Astrocyte (in vitro differentiated cells and primary cell): ENCODE measurements at places on chromosomes 1 and 21. TPM values are rescaled to one million over a fixed set of nuclear protein-coding genes. Genes with fewer than 3 reads are reported as not detected.

- no peak for DNase-seq
Observed at GRCh38 chr1:223860051-223860622, 14.4 kb upstream of the TP53BP2 start.

DNA sequence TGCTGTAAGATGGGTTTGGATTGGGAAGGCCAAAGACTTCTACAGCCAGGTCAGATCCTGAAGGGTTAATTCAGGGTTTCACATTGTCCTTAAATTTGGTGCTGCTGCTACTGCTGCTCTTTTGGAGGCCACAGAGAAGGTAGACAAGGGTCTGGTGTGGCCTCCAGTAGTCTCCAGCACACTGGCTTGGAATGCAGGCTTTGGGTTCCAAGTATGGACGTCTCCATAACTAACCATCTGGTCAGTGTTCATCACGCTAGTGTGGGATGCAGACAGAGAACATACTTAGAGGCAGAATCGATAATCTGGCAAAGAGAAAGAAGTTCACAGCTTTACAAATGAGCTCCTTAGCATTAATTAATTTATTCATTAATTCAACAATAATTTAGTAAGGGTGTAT, 154.1 kb downstream of the ZBTB18 start:
- peak; percentile 28 for DNase-seq

GRCh38 chr1:5475572-5475971, 516.7 kb downstream of the NPHP4 start:
- DNase-seq = no peak

The MROH9 gene
- not detected in 2 replicates for total RNA-seq

- no peak for DNase-seq
Observed at GRCh38 chr1:193157360-193157759, 29.1 kb downstream of the B3GALT2 start.

- no peak for DNase-seq
Observed at GRCh38 chr1:22953057-22953739, 19.5 kb downstream of the LACTBL1 start.

- no peak for DNase-seq
Observed at GRCh38 chr21:45012662-45013259, 61.6 kb upstream of the ADARB1 start.

- DNase-seq = no peak
Observed at GRCh38 chr1:70934194-70934961, 113.2 kb downstream of the PTGER3 start.

DNA sequence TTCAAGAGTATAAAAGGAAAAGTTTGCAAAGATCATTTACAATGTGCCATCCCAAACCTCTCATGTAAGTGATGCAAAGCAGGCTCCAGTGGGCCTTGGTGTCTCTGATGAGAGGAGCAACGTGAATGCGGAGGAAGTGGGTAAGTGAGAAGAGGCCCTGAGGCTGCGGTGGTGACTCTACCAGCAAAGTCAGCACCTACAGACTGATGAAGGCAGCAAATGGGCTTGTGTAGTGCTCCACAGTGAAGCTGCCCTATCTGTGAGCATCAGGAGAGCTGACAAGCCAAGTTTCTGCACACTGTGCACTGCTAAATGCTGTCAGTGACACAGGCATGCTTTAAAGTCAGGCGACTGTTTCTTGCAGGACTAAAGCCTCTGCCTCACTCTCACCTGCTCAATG, 15.6 kb upstream of the RAP1A start:
- no peak for DNase-seq

DNA sequence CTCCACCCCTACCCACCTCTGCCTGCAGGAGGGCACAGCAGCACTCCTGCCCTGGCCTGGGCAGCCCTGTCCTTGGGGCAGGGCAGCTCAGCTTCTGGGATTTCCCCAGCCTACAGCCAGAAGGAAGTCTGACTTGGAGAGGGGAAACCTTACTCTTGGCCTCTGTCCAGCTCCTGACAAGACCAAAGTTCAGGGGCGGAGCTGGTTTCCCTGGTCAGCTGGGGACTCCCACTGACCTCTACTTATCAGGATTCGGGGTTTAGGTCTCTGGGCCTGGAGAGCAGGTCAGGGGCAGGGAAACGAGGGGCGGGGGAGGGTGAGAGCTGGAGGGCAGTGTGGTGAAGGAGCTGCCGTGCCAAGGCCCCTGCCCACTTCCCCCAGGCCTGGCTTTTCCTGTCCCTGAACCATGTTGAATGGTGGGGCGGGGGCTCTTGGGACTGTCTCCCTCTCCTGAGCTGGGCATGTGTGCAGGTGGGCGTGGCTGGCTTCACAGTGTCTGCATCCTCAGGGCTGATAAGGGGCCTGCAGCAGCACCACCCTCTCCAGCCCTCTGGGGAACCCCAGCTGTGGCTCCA, 16.8 kb upstream of the ETV3 start:
- DNase-seq = no peak

DNA sequence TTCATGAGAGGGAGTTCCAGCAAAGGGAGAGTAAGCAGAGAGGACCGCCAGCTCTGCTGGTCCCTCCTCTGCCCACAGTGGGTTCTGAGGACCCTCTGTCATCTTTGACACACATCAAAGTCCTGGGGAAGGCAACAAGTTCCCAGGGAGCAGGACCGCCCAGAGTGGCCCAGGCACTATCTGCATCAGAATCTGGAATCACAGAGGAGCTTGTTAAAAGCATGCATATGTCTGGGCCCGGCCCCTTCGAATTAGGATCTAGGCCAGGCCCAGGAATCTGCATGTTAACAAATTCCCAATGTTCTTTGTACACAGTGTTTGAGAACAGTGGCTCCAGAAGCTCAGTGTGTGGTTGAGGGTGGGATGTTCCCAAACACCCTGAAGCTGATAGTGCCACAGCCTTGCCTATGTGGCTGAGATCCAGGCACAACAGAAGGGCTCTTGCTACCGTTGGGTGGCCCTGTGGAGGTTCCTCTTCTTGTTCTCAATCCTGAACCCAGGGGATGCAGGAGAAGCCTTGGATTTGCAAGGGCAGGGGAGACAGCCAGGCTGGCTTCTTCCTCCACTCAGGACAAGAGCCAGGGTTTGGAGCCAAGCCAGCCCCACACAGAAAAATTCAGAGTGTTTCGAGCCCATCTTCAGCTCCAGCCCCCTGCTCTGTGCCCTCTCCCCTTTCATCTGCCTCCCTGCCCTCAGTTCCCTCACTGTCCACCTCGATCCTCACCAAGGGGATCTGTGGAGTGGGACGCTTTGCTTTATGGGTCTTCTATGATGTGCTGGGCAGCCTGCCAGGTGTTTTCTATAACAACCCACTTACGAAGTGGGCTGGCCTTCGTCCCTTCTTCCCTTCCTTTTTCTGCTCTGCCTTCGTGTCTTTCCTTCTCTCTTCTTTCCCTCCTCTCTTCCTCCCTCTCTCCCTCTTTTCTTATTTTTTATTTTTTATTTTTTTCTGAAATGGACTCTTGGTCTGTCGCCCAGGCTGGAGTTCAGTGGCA, 129.0 kb upstream of the TMPRSS2 start:
- no peak for DNase-seq

DNA sequence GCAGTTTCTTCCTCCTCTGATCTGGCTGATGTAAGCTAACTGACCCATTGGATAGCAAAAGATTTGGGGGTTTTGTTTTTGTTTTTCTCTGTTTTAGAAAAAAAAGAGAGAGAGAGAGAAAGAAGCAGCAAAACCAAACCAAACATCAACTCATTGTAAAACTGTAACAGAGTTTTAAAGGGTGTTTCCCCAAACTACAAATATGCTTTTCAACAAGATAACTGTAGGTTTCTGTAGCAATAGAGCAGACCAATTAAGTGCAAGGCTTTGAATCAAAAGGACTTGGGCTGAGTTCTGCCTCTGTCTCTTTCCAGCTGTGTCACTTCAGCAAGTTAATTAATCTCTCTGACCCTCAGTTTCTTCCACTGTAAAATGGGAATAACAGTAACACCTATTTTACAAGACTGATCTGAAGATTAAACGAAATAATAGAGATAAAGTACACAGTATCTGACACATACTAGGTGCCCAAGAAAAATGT, 44.5 kb downstream of the RRAGC start:
- DNase-seq = no peak

DNA sequence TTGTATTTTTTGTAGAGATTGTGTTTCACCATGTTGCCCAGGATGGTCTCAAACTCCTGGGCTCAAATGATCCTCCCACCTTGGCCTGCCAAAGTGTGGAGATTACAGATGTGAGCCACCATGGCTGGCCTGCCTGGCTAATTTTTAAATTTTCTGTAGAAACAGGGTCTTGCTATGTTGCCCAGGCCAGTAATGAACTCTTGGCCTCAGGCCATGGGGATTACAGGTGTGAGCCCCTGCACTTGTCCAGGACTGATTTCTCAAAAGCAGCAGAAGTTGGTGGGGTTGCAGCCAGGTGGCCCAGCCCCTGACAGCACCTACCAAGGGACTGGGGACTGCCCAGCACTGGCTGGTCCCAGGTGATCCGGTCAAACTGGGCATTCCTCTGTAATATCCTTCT, 44.1 kb upstream of the CXADR start:
- DNase-seq = no peak

The ITPKB gene
- 10.5 and 10.9 TPM in 2 replicates for total RNA-seq

The BMP8B gene
- 0.16 TPM in 1 of 2 replicates, not detected in the other for total RNA-seq

DNA sequence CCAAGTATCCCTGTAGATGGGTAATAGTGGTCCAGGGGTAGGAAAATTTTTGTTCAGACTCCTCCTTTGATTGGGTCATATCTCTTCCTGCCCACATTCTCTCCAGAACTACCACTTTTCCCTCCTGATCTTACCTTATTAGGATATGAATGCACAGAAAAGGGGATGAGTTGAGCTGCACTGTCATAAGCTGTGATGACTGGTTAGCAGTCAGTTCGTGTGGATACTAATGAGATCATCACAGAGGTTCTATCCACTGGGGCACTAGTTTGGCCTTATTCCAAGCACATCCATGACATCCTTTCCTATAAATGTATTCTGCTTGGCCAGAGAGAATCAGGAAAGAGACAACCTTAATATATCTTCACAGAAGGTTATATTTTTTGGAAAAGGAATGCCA, 22.1 kb upstream of the TBX15 start:
- no peak for DNase-seq

DNA sequence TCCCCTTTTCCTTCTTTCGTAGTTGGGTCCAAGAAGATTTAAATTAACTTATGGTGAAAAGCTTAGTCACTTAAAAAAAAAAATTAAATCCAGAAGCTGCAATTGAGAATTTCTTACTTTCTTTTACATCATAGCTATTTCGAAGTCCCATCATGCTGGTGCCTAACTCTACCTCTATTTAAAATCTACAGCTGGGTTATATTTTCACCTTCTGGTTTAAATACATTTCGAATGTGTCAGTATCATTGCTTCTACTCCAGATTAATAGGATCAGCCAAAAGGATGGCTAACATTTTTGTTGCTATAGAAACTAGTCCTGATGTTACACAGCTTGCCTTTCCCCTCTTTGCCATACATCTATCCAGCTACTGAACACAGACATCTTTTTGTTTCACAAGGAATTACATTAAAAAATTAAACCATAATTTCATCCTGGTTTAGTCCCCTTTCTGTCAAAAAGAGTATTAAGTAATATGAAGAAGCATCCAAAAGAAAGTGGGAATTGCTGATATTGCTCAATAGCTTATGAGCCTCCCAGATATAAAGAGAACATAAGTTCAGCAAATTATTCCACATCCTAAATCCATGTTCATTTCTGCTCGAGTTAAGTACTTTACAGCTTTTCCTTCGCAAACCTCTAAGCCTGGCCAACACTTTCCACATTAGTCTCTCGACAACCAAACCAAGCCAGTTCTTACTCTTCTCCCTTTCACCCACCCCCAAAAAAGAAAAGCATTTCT, 396.7 kb upstream of the DAB1 start:
- no peak for DNase-seq

DNA sequence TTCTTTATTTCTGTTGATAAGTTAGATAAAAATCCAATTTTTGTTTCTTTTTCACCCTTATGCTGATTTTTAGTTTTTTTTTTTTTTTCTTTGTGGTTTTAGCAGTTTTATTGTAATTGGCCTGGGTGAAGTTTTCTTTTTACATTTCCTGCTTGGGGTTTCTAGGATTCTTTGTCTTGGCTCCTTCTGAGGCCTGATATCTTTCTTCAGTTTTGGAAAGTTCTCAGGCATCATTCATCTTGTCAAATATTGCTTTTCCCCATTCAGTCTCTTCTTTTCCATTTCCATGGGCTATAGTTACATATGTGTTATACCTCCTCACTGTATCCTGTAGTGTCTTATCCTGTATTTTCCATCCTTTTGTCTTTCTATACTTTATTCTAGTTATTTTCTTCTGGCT, 28.5 kb downstream of the ST6GALNAC3 start:
- DNase-seq = peak; percentile 42

- no peak for DNase-seq
Observed at GRCh38 chr1:238628110-238628509, 737.4 kb upstream of the ZP4 start.

GRCh38 chr1:183910845-183911244, 105.9 kb downstream of the RGL1 start:
- no peak for DNase-seq

DNA sequence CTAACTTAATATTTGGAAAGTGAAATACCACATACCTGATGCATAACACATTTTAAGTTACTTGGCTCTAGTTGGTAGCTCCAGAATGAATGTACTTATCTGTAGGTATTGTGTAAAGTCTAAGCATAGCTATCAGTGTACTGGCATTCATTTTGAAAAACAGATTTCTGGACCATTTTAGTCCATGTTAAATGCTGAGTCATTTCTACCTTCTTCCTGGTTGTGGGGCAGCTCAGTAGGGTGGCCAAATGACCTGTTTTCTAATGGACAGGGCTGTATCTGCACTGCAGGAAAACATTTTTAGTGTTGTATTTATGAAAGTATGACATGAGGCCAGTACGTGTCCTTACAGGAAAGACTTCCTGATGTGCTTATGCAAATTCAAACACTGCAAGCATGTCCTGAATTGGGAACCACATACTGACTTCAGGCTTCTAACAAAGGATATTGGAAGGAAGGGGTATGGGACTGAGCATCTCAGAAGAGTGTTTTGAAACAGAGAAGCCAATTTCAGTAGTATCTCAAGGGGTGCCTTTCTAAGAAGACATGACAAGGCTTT, 300.3 kb upstream of the B3GALT2 start:
- DNase-seq = no peak

DNA sequence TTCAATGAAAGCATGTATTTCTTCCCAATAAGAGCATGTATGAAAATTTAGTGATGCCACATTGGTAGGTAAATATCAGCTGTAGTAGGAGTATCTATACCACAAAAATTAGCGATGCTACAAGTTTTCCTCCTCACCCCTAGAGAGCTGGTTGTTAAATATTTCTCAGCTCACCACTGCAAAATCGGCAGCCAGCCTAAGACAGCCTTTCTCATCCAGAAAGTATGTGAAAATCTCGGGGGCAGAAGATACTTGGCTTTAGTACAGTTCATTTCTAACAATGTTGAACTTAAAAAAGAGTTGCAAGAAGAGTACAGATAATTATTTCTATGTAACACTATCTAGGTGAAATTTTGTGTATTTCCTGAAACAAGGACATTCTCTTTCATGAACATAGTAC, 235.4 kb downstream of the TPR start:
- DNase-seq = peak; percentile 78

- no peak for DNase-seq
Observed at GRCh38 chr1:3662080-3662671, 9.9 kb downstream of the TP73 start.

The EIF4G3 gene
- 76.1 and 80.7 TPM in 2 replicates for total RNA-seq

- DNase-seq = peak; percentile 37
Observed at GRCh38 chr1:97603776-97604175, 317.1 kb downstream of the DPYD start.

The GBP6 gene
- total RNA-seq = 0.07 TPM in 1 of 2 replicates, not detected in the other

The INSRR gene
- 0.05 TPM in 1 of 2 replicates, not detected in the other for total RNA-seq

The NPPB gene
- 333 and 449 TPM in 2 replicates for total RNA-seq
